ENCODE measurements at places on chromosomes 16 and 17.
A peak's percentile ranks its signal among the peaks of the same experiment; 100 is the strongest.

GRCh38 chr17:39122991-39123390, 28.4 kb downstream of the PLXDC1 start:
- DNase-seq = no peak

GRCh38 chr17:32483451-32484019, 3.3 kb upstream of the CDK5R1 start:
- DNase-seq = peak; percentile 53

GRCh38 chr17:32746698-32747097, 130.2 kb downstream of the MYO1D start:
- no peak for DNase-seq

GRCh38 chr16:57859331-57859730, 57.0 kb upstream of the KIFC3 start:
- no peak for DNase-seq

GRCh38 chr17:39026980-39027451, 59.8 kb upstream of the FBXO47 start:
- peak; percentile 81 for DNase-seq
